ENCODE measurements at places on chromosomes 16 and 17. TPM values are rescaled to one million over a fixed set of nuclear protein-coding genes. Genes with fewer than 3 reads are reported as not detected.

HIRIP3 gene
- total RNA-seq = 8.1 TPM

SLC6A4 gene
- 0.13 TPM for total RNA-seq

TMEM204 gene
- 14.9 TPM for total RNA-seq

KRT39 gene
- total RNA-seq = not detected

DBF4B gene
- 9.2 TPM for total RNA-seq

TMC5 gene
- not detected for total RNA-seq

PPP1R1B gene
- total RNA-seq = not detected

PRKCB gene
- 0.14 TPM for total RNA-seq

RPA1 gene
- 47.2 TPM for total RNA-seq

TRPV2 gene
- total RNA-seq = 35.9 TPM

PYY gene
- not detected for total RNA-seq

IRF8 gene
- 0.13 TPM for total RNA-seq

PTX4 gene
- not detected for total RNA-seq

Measured in thoracic aorta endothelial cell (primary cell).